ENCODE measurements at places on chromosomes 12 and 14. TPM values are rescaled to one million over a fixed set of nuclear protein-coding genes. Genes with fewer than 3 reads are reported as not detected.
A peak's percentile ranks its signal among the peaks of the same experiment; 100 is the strongest.

NELL2 gene
- total RNA-seq: 0.65 TPM

IFNG-AS1 gene
- not detected for total RNA-seq

PLEK2 gene
- total RNA-seq: not detected

RAB5B gene
- total RNA-seq: 111 TPM

VWF gene
- total RNA-seq: 238 TPM

INHBE gene
- total RNA-seq: not detected

CLEC2A gene
- total RNA-seq: not detected

TSHR gene
- not detected for total RNA-seq

KRT82 gene
- total RNA-seq: not detected

IRF2BPL gene
- 38.8 TPM for total RNA-seq

DNA sequence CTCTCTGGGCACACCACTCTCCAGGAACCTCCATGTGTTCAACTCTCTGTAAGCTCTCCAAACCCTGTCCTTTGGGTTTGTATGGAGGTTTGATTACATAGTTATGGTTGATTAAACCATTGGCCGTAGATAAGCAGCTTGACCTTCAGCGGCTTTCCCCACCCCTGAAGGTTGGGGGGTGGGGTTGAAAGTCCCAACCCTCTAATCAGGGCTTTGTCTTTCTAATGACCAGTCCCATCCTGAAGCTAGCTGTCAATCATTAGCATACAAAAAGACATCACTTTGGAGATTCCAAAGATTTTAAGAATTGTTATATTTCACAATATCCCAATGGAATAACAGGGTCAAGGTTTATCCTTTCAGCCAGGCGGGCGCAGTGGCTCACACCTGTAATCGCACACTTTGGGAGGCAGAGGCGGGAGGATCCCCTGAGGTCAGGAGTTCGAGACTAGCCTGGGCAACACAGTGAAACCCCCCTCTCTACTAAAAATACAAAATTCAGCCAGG lies 8.4 kb downstream of the FAM186A start:
- no peak for DNase-seq

GRCh38 chr14:20499108-20499507 lies 6.2 kb upstream of the RNASE10 start:
- DNase-seq: no peak

DNA sequence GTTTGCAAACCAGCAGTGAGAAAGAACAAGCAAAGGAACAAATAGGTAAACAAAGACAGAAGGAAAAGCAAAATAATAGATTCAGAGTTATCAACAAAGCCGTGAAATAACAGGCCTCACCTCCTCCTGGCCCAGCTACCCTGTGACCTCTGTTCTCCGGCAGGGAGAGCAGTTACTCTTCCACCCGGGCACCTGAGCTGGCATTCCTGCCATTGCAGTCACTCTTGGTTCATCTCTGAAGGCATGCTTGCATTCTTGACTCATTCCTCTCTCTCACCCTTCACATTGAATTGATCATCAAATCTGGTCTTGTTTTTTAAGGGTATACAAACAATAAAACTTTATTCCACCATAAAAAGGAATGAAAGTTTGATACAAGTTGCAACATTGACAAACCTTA lies 95.1 kb downstream of the TTC8 start:
- DNase-seq: no peak

- DNase-seq: no peak
Observed at GRCh38 chr14:55434805-55435174, 5.6 kb downstream of the TBPL2 start.

- no peak for DNase-seq
Observed at GRCh38 chr12:91053951-91054715, 3.7 kb downstream of the KERA start.

DNA sequence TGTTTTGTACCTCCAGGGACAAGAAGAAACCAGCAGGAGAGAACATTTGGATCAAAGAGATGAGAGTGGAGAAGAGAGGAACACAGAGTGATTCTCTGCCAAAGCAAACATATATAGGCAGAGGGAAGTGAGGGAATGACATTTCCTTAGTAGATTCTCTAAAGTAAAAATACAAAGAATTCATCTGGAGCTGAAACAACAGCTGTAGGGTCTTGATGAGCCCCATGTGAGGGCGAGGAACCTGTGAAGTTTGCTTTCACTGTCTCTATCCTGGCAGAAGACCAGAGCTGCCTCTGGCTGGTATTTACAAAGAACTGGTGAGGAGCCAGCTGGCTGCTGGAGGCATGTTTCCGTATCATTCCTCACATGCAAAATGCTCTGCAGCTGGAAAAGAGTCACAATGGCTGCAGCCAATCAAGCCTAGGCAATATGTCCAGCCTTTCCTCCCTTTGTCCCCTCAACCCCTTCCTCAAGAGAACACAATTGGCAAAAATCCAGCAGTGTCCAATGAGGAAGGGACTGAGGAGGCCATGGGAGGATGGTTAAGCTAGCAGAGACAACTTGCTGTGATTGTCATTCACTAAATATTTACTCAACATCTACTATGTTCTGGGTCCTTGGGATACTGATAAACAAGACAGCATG lies 122.5 kb downstream of the PHLDA1 start:
- DNase-seq: peak; percentile 82

- DNase-seq: peak; percentile 54
Observed at GRCh38 chr14:76955575-76956315, 72.8 kb downstream of the IRF2BPL start.

DNA sequence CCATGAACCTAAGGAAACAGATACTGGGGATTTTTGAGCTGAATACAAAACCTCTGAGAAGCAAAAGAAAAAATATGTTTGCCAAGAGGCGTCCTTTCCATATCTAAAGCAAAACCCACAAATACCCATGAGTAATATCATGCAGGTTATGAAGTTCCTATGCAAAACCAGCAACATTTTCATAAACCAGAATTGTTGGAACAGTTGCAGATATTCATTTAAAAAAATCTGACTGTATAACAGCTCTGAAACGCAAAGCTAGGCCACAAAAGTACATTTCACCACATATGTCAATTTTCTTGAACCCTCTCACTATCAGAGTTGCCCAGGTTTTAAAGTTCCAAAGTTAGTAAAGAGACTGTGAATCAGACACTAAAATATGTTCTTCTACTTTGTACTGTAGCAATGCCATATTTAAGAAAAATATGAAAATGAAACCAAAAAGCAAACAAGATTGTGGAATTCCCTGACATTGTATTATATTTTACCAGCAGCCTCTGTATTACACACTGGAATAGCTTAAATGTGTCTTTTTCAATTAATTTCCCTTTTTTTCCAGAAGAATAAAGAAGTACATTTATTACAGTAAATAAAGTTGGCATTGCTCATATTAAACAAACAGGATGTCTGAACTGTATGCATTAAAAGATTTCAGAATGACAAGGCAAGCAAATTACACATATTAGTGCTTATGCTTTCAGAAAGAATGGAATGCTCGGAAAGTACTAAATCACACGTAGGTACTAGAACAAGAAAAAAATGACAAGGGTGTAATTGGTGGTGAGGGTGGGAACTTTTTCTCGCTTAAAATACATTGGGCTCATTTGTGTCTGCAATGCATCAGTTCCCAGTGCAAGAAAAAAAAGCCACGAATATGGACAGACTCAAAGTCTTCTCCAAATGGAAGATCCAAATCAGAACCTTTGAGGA lies 33.6 kb upstream of the HIF1A start:
- no peak for DNase-seq

DNA sequence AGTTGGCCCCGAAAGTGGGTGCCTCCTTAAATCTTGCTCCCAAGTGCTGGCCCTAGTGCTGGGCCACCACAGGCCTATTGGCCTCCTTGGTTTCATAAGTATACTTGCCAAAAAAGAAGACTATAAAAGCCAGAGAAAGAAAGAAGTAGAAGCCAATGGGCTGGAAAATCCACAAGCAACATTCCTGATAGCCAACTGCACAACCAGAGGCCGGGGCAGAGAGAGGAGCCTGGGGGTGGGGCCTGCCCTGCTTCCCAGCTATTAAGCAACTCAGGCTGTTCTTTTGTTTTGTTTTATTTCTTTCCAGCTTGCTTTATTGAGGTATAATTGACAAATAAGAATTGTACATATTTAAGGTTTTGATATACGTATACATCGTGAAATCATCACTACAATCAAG lies 177.2 kb upstream of the NTF3 start:
- DNase-seq: no peak

GRCh38 chr12:9829483-9829882 lies 2.2 kb downstream of the KLRF1 start:
- DNase-seq: no peak

GRCh38 chr14:62162998-62163589 lies 400.9 kb downstream of the SNAPC1 start:
- DNase-seq: no peak

GRCh38 chr14:55253276-55253675 lies 17.9 kb upstream of the FBXO34 start:
- no peak for DNase-seq

DNA sequence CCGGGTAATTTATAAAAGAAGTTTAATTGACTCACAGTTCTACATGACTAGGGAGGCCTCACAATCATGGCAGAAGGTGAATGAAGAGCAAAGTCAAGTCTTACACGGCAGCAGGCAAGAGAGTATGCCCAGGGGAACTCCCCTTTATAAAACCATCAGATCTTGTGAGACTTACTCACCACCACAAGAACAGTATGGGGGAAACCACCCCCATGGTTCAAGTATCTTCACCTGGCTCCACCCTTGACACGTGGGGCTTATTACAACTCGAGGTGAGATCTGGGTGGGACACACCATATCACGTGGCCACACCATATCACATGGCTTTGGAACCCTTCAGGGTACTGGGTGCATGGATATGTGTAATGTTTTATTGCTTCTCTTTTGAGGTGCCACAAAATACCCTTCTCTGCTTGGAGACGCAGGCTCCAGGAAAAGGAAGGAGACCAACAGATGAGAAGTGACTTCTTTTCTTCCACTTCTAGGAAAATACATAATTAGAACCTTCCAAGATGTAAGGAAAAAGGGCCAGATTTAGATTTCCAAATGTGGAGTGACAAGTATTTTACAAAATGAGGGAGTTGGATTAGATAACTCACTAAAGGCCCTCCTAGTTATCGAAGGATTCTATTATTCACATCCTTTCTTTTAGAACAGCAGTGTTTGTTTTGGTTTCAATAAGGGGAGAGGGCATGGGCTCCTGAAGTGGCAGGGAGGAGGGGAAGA lies 33.1 kb upstream of the ETFBKMT start:
- DNase-seq: no peak

GRCh38 chr12:61452076-61452475 lies 808.1 kb upstream of the USP15 start:
- no peak for DNase-seq

GRCh38 chr12:2261708-2262107 lies 208.9 kb downstream of the CACNA1C start:
- DNase-seq: no peak

GRCh38 chr12:127619869-127620734 lies 646.9 kb upstream of the TMEM132C start:
- no peak for DNase-seq

- no peak for DNase-seq
Observed at GRCh38 chr12:113260127-113260526, 38.9 kb downstream of the TPCN1 start.

- DNase-seq: no peak
Observed at GRCh38 chr12:85920324-85920947, 46.3 kb downstream of the NTS start.

GRCh38 chr12:105057174-105057573 lies 27.1 kb downstream of the ALDH1L2 start:
- no peak for DNase-seq

DNA sequence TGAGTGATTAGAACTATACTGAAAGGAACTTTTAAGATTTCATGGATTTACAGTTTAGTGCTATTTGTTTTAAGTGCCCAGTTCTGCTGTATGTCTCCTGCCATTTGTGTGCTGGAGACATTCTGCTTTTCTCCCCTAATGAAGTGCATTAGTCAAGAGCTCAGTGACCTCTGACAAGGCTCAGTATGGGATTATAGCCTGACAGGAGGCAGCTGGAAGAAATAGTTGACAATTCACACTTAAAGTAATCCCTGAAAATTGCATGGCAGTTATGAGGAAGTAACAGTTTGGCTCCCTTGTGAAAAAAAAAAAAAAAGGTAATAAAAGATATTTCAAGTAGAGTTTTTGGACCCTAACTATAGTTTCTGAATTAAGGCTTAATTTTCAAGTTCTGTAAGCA lies 70.3 kb downstream of the ALX1 start:
- DNase-seq: no peak

DNA sequence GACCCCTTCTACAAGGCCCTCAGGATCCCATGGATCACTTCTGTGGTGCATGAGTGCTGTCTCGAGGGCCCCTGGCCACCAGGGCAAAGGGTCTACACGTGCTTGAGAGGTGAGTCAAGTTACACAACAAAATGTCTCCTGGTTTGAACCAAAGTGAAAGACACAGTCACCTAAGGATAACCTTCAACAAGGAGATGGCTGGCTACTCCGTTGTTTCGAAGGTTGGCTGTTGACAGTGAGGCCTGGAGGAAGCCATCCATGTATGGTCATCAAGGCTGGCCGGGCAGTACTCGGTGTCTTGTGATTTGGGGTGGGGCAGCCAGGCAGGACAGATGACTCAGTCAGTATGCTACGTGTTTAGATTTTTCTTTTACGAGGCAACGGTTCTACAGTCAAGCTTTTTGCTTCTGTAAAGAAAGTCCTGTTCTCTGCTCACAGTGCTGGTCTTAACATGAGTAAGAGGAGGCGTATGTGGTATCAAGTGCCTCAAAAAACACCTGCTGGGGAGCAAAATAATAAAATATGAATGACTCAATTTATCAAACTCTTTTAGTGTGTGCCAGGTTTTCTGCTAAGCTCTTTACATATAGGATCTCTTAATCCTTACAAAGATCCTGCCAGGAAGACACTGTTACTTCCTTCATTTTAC lies 18.0 kb upstream of the NT5DC3 start:
- DNase-seq: no peak

- no peak for DNase-seq
Observed at GRCh38 chr14:63555572-63555971, 12.4 kb upstream of the PPP2R5E start.

DNA sequence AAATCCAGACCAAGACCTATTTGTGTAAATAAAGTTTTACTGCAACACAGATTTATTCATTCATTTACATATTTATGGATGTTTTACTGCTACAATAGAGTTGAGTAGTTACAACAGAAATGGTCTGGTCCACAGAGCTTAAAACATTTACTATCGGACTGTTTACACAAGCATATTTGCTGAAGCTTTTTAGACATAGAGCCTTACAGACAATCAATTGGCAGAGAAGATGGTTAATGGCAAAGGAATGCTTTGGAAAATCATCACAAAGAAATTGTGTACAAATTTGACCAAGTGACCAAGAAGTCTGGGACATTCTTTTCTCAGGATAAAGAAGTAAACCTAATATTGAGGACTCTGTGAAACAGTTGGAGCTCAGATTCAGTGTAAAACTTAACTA lies 504.3 kb downstream of the SLC16A7 start:
- DNase-seq: no peak

DNA sequence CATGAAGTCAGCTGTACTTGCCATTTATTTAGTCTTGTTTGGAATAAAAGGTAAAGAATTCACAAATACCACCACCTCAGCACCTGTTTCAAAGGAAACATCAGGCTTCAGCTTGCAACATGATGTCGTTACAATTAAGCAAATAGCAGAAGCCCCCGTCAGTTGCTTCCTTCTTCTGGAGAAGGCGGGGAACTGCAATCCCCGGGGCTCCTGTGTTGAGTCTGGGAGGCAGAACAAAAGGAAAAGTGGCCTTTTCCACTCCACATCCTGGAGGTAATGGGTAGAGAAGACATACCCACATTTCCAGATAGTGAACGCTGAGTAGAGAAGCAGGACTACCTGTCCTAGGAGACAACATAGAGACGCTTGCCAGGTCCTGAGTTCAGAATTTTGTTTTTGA lies 92.8 kb downstream of the DNAH10 start:
- no peak for DNase-seq

GRCh38 chr12:47935184-47935583 lies 28.2 kb upstream of the TMEM106C start:
- DNase-seq: peak; percentile 75

GRCh38 chr12:21942377-21942703 lies 1.1 kb upstream of the ABCC9 start:
- no peak for DNase-seq
